Stimulated activated CD4-positive, alpha-beta T cell treated with anti-CD3 and anti-CD28 coated beads, Interleukin-12 subunit alpha, Interleukin-12 subunit beta, amount 100 ng/mL, for 48 hours (primary cell): ENCODE measurements at places on chromosomes 16 and 17.

DNA sequence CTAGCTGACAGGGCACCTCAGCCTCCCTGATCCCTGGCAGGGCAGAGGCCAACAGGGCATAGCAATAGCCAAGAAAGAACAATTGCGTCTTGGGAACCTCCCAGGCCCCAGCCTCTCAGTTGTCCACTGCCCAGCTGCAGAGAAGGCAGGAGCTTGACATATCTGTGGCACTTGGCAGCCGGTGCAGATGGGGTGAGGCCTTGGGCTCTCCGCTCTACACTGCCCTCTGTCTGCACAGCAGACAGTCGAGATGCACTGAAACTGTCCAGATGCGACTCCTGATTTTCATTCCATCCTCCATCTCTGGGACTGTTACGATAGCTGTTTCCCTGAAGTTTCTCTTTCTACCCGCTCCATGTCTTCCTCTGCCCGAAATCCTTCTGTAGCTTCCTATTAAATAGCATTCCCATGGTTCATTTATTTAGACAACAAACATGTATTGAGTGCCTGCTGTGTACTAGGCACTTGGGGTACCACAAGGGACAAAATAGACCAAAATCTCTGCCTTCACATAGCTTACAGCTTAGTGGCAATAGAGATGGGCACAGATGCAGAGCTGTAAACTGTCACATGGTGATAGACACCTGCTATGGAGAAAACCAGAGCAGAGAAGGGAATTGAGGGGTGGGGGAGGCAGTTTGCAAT lies 3.3 kb downstream of the POLR3E start:
- DNase-seq, result peak; percentile 26

- no peak for DNase-seq
These were observed 372 bp upstream of the NDE1 start for GRCh38 chr16:15649727-15650018.

GRCh38 chr16:71867939-71868338 lies 16.0 kb downstream of the ZNF821 start:
- no peak for DNase-seq

DNA sequence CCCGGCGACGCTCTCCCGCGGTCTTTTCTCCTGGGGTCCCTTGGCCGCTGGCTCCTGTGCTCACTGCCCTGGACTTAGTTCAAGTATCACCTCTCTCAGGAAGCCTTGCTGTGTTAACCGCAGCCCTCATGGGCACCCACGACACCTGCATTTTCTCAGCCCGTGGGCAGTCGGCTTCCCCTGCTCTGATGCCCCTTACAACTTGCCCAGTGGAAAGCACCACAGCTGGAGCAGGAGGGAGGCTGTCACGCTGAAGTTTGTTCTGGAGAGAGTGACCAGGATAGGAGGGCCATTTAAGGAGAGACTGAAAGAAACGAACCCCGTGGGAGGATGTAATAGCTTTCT lies 395 bp downstream of the STXBP4 start:
- DNase-seq, result peak; percentile 10

- DNase-seq, result no peak
These were observed 990 bp upstream of the ROGDI start for GRCh38 chr16:4803401-4803844.

DNA sequence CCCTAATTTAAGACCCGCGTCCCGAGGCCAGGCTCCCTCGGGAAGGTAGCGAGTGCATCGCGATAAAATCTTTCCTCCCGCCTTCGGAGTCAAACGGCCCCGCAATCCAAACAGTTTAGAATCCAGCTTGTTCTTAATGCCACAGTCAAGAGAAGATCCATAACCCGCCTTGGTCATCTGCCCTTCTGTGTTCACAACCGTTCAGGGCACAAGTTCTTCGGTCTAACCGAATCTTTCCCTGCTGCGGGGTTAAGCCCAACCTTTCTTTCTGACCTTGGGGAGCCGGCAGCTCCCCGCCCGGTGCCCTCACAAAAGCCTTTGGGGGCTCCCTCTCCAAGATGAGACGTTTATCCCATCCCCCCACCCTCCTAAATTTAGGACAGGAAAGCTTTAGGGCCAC lies 30.3 kb downstream of the CPSF4L start:
- DNase-seq, result no peak

DNA sequence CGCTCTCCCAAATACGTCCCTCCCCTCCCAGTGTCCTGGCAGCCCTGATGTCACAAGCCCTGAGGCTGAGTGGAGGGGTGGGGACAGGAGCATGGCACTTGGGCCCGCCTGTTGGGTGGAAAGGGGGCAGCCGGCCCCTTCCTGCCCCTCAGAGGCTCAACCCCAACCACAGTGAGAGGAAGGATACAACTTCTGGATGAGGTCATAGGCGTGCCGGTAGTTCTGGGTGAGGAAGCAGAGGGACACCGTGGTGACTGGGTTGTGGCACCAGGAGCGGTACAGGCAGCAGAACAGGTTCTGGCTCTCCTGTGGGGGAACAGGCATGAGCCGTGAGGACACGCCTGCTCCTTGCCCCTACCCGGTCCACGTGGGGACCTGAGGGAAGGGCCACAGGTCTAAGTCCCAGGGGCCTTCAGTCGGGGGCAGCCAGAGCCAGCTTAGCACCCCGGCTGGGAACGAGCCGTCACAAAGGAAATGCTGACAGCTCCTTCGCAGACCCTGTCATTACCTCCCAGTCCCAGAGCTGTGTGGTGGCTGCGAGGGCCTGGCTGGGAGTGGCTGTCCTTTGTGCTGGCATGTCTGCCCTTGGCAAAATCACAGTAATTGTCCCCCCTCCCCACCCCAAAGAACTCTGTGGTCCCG lies 11.2 kb upstream of the MTSS2 start:
- DNase-seq, result no peak

DNA sequence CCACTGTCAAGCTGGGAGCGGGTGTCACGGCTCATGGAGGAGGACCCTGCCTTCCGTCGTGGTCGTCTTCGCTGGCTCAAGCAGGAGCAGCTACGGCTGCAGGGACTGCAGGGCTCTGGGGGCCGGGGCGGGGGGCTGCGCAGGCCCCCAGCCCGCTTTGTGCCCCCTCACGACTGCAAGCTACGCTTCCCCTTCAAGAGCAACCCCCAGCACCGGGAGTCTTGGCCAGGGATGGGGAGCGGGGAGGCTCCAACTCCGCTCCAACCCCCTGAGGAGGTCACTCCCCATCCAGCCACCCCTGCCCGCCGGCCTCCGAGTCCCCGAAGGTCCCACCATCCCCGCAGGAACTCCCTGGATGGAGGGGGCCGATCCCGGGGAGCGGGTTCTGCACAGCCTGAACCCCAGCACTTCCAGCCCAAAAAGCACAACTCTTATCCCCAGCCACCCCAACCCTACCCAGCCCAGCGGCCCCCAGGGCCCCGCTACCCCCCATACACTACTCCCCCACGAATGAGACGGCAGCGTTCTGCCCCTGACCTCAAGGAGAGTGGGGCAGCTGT lies 11.6 kb downstream of the SLC52A1 start:
- no peak for DNase-seq

GRCh38 chr16:24839347-24839972 lies 6.3 kb upstream of the SLC5A11 start:
- DNase-seq, result no peak

GRCh38 chr17:34667656-34668055 lies 88.3 kb downstream of the TMEM132E start:
- no peak for DNase-seq

DNA sequence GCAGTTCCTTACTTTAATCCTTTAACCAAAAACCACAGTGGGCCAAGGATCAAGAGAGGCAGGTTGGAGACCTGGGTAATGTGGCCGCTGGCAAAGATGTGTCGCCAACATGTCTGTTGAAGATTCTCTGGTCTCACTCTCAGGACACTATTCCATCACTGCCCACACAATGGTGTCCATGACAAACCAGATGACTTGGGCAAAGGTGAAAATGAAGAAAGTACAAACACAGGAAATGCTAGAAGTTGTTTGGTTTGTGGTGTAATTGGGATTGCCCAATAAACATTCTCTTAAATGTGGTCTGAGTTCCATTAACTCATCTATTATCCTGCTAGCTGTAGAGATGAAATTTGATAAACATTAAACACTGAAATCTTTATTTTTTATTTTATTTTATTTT lies 43.3 kb downstream of the SALL1 start:
- DNase-seq, result no peak

DNA sequence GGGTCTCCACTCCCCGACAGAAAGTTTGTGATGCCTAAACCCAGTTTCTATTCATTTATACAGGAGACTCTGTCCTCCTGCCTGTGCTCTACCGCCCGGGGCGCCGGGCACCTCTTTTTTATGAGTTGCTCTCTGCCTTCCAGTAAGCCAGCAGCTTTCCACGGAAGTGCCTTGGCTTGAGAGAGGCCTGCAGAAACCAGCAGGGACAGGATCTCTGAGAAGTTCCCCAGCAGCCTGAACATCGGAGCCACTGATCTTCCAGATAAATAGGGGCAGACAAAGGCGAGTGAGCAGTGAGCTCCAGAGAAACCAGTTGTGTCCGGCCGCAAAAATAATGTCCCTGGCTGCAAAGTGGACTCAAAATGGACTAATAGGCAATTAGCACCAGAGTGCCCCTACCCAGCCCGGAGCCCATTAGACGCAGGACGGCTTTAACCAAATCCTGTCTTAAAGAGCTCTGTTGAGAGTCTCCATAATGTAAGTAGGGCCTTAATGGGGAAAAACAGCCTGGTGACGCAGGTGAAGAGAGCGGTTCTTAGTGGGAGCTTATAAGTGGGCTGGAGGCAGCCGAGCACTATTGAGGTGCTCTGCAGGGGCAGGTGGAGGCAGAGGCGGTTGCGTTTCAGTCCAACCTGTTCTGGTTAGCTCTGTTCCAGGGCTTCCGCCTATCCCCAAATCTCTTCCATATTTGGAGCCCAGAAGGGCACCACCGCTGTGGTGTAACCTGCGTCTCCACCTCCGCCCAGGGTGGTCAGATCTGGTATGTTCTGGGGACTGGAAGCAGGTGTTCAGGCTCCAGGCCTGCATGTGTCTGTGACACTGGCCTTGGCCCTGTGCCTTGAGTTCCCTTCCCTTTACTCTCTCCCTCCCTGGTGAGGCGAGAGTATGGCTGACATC lies 74.1 kb downstream of the NT5M start:
- DNase-seq, result no peak

GRCh38 chr16:67177743-67178699 lies 5.7 kb downstream of the MATCAP1 start:
- no peak for DNase-seq

GRCh38 chr16:14485811-14486519 lies 144.1 kb downstream of the PARN start:
- no peak for DNase-seq

- peak; percentile 45 for DNase-seq
These were observed 4.7 kb upstream of the GFAP start for GRCh38 chr17:44919885-44920564.

- no peak for DNase-seq
These were observed 26.8 kb downstream of the TRPV2 start for GRCh38 chr17:16442141-16442540.

DNA sequence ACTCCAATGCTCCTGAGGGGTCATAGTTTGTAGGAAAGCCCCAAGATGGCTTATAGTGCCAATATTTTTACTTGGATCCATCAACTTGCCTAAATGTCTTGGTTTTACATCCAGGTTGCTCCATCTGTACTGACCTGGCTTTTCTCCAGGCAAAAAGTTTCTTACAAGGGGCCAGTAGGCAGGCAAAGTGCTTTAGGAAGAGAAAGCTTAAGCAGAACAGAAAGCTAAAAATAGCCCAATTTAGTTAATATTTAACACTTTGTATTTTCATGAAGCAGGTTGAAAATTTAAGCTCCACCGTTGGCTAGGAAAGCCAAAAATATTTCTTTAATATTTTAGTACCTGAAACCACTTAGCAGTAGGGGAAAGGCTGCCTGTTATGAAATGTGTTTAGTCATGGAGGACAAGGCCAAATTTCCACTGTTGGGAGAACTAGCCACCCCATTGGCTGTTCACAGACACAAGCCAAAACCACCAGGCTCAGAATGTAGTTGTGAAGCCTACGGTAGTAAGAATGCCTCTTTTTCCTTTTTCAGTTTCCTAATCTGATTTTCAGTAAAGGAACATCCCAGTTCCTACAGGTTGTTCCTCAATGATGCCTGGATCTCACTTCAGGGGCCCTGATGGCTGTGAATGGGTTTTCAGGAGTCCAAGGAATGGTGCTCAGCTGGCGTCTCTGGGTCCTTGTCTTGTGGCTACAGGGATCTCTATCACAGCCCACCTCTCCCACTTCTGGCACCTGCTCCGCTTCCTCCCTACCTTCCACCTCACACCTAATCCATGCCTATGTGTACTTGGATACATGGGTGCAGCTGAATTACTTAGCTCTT lies 324.8 kb downstream of the PMP22 start:
- no peak for DNase-seq

DNA sequence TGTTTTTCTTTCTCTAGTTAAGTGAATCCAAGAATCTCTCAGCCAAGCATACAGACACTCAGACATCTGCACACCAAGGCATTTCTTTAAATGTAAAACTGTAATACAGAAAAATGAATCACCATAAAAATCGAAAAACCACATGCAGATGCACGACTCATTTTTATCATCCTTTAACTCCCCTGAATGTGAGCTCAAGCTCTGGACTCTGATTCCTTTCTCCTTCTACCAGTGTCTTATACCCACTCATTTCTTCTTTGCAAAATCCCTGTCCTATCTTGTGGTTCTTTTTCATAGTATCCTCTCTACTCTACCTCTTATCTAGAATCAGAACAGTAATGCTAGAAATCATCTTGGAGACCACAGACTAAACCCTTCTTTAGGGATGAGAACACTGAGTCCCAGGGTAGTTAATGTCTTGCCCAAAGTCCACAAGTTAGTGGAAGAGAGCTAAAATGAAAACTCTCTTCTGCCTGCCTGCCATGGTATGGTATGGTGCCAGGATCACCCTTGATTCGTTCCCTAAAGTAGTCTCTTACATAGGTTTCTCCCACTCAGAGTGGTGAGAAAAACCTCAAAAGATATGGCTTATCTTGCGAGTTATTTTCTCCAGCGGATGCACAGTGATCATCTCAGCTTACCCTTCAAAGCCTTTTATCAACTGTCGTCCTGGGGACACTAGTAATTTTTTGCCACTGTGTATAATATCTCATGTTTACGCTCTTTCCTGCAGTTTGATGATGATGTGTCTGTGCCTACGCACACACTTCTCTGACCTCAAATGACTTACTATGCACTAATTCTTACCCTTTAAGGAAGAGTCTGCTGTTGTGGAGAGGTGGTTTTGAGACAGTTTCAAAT lies 30.2 kb downstream of the BRD7 start:
- DNase-seq, result peak; percentile 39

DNA sequence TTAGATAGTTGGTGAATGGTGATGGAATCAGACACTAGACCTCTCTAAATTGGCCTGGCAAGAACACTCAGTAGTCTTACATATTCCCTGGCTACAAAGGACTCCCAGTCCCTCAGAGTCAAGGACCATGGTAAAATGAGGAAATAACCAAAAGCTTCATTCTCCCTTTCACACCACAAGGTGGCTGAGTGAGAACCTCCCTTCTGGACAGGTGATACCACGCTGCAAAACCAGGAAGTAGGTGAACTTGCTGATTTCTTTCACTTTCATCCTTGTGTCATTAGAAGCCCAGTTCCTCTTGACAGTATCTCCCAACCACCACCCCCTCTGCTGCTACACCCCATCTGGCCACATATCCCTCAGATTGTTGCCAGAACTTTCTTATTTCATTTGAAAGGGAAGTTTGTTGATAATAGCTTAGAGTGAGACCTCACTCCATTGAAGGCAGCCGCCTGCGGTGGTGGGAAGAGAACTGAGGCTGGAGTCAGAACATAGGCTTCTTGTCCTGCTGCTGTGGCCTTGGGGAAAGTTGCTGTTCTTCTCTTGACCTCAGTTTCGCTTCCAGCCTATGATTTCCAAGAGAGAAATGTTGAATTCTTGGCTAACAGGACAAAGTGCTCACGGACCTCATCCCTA lies 290.6 kb upstream of the CCL2 start:
- DNase-seq, result no peak
